ENCODE measurements at places on chromosomes 2 and 18. TPM values are rescaled to one million over a fixed set of nuclear protein-coding genes. Genes with fewer than 3 reads are reported as not detected.

CCL20 gene
- total RNA-seq = not detected

MAP3K20 gene
- 27.0 TPM for total RNA-seq

MYOM1 gene
- total RNA-seq = 3.1 TPM

TUBB8B gene
- total RNA-seq = not detected

BIN1 gene
- 61.9 TPM for total RNA-seq

RPE gene
- total RNA-seq = 67.3 TPM

Measured in thyroid gland (tissue), 4 donors.